Activated CD8-positive, alpha-beta T cell treated with anti-CD3 and anti-CD28 coated beads, Interleukin-2, amount 10 ng/mL, durations not matched to agents 7 days and 5 days (primary cell): ENCODE measurements at places on chromosomes 2 and 18. TPM values are rescaled to one million over a fixed set of nuclear protein-coding genes. Genes with fewer than 3 reads are reported as not detected.

The NPHP1 gene
- 0.42 TPM for total RNA-seq

The GALNT5 gene
- not detected for total RNA-seq

GRCh38 chr2:11234309-11234708, 79.0 kb downstream of the SLC66A3 start:
- no peak overlapping the region for H3K27ac ChIP-seq
- H3K4me1 ChIP-seq: no peaks in the 10 kb centered on the region
- H3K27me3 ChIP-seq: no peaks in the 10 kb centered on the region
- H3K4me3 ChIP-seq: no peak overlapping the region
- no peaks in the 10 kb centered on the region for H3K36me3 ChIP-seq

DNA sequence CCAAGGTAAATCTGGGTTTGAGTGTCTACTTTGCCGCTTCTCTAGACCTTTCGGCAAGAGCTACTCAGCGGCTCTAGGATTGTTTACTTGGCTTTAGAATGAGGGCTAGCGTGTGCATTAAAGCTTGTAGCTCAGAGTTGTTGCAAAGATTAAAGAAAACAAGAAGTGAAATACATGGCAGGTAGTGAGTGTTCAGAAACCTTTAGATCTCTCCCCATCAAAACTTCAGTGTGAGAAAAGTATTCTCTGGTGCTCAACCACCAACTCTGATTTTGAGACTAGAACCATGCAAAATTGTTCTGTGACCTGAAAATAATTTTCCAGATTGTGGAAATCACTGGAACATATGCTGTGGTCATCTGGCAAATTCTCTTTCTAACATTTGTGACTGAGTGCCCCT, 512.0 kb downstream of the CMPK2 start:
- no peak overlapping the region for H3K27ac ChIP-seq
- no peak overlapping the region for H3K4me3 ChIP-seq
- H3K27me3 ChIP-seq: no peaks in the 10 kb centered on the region
- no peak for DNase-seq
- no peaks in the 10 kb centered on the region for H3K4me1 ChIP-seq
